ENCODE measurements at places on chromosomes 12 and 14.

DNA sequence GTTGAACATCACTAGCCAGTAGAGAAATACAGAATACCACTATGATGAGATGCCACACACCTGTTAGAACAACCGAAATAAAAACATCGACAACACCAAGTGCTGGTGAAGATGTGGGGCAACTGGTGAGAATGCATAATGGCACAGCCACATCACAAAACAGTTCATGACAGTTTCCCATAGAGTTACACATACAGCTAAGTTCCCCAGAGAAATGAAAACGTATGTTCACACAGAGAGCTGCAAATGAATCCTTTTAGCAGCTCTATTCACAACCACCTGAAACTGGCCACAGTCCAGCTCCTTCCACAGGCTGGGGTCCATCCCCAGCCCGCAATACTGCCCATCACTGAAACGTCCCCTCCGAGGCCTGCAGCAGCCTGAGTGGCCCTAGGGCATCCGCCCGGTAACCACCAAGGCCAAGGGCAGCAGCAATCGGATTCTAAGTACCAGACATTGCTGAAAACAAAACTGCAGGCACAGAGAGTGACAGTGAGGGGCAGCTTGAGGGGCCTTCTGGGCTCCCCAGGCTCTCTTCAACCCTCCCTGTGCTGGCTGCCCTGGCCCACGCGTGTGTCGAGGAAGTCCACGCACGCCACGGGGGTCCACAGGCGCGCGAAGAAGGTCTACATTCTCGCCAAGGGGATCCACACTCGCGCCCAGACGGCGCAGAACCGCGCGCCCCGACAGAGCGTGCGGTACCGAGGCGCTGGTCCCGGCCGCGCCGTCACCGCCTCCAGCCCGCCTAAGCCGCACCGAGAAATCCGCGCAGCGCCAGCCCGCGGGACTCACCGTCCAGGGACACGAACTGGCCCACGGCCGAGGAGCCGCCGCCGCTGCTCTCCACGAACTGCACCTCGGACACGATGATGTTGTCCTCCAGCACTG, 903 bp downstream of the BRF1 start:
- DNase-seq = no peak

DNA sequence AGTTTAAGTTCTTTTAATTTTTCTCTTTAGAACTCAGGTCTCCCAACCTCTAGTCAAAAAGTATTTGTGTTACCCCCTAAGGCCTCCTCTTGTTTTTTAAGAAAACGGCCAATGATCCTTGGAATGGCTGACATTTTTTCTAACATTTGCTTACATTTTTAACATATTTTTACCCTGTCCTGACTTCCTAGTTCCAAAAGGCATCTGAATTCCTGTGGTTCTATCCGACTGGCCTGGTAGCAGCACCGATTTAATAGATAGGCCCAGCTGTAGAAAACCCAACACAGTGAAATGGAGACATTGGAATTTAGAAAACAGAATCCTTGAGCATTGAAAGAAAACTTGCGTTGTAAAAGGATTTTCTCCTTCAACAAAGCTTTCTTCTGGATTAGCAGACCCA, 134.7 kb upstream of the GSC start:
- no peak for DNase-seq

DNA sequence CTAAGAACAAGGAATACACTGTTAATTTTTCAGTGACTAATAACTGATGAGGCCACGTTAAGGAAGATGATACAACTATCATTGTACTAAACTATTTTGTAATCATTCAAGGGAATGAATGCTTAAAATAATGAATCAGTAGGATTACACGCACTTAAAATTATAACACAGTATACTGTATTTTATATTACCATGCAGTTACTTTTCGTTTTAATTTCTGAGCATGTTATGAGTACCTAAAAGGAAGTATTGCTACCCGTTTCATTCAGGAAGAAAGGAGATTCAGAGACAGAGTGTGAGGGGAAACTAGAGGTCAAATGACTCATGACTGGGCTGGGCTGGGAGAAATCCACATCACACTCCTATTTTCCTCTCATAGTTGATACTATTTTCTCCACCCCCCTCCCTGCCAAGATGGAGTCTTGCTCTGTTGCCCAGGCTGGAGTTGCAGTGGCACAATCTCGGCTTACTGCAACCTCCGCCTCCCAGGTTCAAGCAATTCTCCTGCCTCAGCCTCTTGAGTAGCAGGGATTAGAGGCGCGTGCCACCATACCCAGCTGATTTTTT, 202.0 kb downstream of the PPM1H start:
- no peak for DNase-seq

DNA sequence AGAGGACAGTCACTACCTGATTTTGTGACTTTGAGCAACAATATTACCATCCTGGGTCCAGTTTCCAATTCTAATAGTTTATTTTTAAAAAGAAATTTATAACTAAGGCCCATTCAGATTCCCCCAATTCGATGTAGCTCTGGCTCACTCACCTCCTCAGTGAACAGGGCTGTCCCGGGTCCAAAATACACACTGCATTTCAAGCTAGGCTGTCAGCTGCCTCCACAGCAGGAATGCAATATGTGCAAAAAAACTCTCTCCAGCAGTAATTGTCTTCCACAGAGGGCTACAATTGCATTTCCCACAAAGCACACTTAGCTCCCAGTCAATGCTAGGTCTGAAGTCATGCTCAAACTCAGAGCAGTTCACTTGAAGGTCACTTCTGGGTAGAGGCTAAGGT, 39.3 kb upstream of the ZNF641 start:
- DNase-seq = no peak

DNA sequence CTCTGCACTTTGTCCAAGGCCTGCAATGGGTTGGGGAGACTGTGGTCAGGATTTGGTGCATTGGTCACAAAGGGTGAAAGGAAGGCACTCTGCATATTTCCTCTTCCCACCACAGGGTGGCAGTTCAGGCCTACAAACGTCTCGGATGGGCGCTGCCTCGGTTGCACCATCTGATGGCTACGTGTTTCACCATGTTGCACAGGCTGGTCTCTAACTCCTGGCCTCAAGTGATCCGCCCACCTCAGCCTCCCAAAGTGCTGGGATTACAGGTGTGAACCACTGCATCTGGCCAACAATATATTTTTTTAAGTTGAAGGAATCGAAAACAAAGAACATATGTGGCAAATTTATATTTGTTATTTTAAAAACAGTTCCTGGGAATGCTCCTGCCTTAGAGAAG, 35.1 kb downstream of the TMBIM6 start:
- peak; percentile 62 for DNase-seq

DNA sequence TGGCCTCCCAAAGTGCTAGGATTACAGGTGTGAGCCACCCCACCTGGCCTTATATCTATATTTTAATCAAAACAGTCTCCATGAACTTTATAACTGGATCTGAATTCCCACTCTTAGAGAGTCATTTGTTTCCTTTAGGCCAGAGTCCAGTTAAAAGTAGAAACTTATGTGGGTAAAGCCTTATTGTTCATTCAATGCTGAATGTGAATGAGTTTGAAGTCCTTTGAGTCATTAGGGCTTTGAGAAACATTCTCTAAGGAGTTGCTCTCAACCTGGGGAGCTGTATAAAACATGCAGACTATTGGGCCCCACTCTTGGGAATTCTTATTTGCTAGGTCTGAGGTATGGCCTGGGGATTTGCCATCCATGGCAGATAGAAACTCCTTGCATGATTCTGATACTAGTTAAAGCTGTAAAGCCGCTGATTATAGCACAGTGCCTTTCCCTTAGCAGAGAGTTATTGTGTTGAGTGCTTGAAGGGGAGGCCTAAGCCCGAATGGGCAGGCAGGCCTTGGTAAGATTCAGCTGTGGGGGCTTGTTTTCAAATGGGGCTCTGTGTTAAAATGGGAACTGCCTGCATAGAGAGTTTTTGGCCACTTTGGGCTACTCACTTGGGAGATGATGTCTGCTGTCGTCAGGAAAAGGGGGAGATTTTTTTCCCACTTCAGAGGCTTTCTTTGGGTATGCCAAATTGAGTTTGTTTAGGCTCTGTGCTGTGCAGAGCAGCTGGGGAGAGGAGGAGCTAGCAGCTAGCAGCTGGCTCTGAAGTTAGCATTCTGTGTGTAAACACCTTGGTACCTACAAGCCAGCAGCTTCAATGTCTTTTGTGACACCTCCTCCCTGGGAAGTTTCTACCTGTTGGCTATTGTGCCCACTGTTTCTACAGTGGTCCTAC, 117.5 kb downstream of the DACT1 start:
- no peak for DNase-seq

DNA sequence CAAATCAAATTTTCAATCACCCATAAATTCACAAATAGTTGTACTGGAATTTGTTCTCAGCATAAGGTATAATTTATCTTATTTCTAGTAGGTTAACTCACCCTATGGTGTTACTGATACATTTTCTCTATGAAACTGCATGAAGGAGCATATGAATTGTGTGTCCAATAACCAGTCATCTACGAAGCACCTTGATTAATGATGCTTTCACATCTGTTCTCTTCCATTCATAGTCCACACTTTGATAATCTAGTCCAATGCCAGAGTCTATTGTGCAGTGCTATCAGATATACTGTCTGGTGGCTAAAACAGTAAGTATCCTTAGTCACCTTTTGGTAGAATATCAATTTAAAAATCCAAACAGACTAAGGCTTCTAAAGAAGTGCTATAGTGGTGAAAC, 876.0 kb downstream of the RPS29 start:
- no peak for DNase-seq

- DNase-seq = no peak
These were observed 12.2 kb upstream of the MYH7 start for GRCh38 chr14:23447361-23448350.

Data from GM19239 (cell line).